ENCODE measurements at places on chromosomes 6 and 20. TPM values are rescaled to one million over a fixed set of nuclear protein-coding genes. Genes with fewer than 3 reads are reported as not detected.

PHACTR1 gene
- total RNA-seq, result not detected

ARMC2 gene
- 0.78 TPM for total RNA-seq

SLC52A3 gene
- 33.7 TPM for total RNA-seq

LHFPL5 gene
- total RNA-seq, result 0.16 TPM

ZBTB24 gene
- total RNA-seq, result 4.6 TPM

SYCP2L gene
- total RNA-seq, result 0.08 TPM

PSORS1C1 gene
- 1.2 TPM for total RNA-seq

TMEM74B gene
- 8.9 TPM for total RNA-seq

LGSN gene
- not detected for total RNA-seq

FOXS1 gene
- not detected for total RNA-seq

MYH7B gene
- total RNA-seq, result 0.08 TPM

UNC5CL gene
- total RNA-seq, result 1.1 TPM

Data from HT-29 (cell line).